ENCODE measurements at places on chromosomes 12 and 14.

DNA sequence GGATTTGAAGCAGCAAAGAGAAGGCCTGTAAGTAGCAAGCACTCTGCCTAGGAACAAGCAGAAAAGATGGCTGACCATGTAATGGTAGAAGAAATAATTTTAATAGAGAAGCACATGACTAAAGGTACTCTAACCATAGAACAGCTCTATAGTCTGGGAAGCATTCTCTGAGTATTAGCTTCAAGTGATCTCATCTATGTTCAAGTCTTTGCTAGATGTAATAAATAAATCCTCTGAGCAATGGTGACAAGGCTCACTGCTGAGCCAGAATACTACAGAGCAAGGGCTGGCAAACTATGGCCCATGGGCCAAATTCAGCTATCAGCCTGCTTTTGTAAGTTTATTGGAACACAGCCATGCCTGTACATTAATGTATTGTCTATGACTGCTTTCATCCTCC is 84.8 kb downstream of the PEBP1 start:
- DNase-seq: no peak

DNA sequence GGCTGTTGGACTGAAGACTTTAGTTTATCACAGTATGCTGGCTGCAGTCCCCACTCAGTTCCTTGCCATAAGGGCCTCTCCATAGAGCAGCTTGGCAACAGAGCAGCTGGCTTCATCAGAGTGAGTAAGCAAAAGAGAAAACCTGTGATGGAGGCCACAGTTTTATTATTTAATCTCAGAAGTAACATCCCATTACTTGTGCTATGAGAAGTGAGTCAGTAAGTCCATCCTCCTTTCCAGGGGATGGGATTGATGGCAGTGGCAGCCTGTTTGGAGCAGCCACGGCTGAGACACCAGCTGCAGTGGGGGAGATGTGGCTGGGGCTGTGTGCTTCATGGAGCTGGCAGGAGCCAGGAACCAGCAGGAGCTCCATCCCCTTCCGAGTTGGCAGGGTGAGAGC is 138.5 kb upstream of the SRRM4 start:
- no peak for DNase-seq

- DNase-seq: no peak
These were observed 1.2 kb downstream of the KLHDC2 start for GRCh38 chr14:49769171-49769570.

DNA sequence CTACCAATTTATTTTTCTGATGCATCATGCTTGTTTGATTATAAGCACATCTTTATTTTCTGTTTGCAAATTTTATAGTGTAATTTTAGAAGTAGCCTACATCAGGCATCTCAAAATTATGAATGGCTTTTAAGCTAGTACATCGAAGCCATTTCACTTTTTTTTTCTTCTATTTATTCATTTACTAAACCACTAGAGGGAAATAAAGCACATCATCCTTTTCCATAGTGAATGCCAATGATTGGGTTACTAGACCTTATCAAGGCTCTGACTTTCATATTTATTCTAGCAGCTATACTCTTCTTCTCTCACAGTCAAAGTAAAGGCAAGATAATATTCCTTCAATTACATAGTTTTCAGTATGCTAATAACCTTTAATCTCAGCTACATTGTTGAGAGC is 736.4 kb upstream of the LRFN5 start:
- no peak for DNase-seq

GRCh38 chr14:101708853-101709532 is 52.5 kb upstream of the PPP2R5C start:
- DNase-seq: no peak

- DNase-seq: no peak
These were observed 149.0 kb upstream of the NAV3 start for GRCh38 chr12:77681726-77682125.

- no peak for DNase-seq
These were observed at the start of gene ESR2 for GRCh38 chr14:64293976-64294671. Gene ESR2 (minus strand): TSS chr14:64294371. CDS start chr14:64282985, 11,386 bp downstream.

GRCh38 chr14:60710494-60710893 is 13.7 kb downstream of the SIX4 start:
- DNase-seq: no peak

DNA sequence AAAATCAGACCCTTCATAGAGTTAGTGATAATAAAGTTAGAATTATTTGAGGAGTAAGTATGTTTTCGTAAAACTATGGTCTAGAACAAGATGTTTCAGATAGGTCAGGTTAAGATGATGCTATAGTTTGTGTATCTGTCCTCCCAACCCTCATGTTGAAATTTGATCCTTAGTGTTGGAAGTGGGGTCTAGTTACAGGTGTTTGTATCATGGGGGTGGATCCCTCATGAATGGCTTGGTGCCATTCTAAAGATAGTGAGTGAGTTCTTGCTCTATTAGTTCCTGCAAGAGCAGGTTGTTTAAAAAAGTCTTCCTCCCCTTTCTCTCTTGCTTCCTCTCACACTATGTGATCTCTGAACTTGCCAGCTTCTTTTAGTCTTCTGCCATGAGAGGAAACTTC is 707.3 kb upstream of the FOXG1 start:
- no peak for DNase-seq

GRCh38 chr14:91059576-91060350 is 678 bp downstream of the RPS6KA5 start:
- DNase-seq: no peak

GRCh38 chr12:122356192-122356635 is 66.3 kb downstream of the CLIP1 start:
- DNase-seq: no peak

- no peak for DNase-seq
These were observed 167.1 kb upstream of the NOS1 start for GRCh38 chr12:117528538-117528937.

- DNase-seq: no peak
These were observed 54.0 kb upstream of the PDE3A start for GRCh38 chr12:20314328-20314727.

GRCh38 chr12:537772-538171 is 78.0 kb downstream of the B4GALNT3 start:
- DNase-seq: no peak

DNA sequence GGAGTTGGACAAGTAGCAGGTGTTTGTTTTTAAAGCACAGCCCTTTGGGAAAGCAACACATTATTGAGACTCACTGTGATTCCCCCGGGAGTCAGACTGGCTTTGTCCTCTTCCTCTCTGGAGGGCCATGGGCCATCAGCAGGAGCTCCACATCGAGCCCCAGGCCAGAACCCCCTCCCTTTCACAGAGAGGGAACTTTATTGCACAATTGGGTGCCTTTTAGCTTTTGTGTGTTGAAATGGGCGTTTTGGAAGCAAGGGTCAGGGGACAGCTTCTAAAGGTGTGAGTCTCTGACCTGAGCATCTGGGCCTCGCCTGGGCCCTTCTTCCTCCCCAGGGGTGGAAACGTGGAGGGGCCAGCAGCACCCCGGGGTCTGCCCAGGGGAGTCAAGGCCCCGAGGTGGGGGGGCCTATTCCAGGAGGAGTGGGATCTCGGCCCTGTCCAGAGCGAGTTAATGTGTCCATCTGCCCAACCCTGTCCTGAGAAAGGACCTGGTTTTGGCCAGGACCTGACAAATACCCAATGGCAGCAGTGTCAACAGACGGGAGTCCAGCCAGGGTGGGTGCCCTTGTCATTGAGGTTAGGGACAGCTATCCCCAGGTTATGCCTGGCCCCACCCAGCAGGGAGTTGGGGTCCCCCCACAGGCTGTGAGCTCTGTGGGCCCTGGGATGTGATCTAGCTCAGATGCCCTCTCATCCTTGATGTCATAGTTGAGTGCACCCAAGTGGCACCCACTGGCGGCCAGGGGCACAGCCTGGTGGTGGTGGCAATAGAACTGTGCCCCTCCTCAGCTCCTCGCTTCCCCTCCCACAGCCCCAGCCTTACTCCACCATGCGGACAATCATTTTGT is 37.1 kb downstream of the SLC8B1 start:
- no peak for DNase-seq

- no peak for DNase-seq
These were observed 751.6 kb downstream of the NOVA1 start for GRCh38 chr14:25846246-25846645.

GRCh38 chr12:106780010-106780631 is 5.6 kb downstream of the RIC8B start:
- no peak for DNase-seq

GRCh38 chr14:42174357-42174756 is 567.7 kb downstream of the LRFN5 start:
- DNase-seq: no peak

DNA sequence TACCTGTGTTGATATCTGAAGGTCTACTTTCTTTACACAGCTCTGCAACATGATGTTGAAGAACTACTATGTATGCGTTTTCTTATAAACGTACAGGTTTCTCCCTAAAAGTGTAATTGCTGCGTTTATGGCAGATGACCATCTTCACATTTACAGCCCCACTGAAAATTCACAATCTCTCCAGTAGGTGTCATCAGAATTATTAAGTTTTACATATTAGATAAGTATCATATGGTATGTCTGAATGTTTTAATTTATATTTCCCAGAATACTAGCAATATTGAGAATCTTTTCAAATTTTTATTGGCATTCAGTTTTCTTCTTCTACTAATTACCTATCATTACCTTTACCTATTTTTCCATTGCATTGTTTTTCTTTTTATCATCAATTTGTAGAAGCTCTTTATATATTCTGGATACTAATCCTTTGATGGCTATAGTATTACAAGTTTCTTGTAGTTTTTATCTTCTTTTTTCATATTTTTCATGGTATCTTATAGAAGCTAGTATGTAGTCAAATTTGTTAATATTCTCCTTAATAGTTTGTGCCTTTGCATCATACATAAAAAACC is 123.5 kb downstream of the CAPZA3 start:
- DNase-seq: no peak

DNA sequence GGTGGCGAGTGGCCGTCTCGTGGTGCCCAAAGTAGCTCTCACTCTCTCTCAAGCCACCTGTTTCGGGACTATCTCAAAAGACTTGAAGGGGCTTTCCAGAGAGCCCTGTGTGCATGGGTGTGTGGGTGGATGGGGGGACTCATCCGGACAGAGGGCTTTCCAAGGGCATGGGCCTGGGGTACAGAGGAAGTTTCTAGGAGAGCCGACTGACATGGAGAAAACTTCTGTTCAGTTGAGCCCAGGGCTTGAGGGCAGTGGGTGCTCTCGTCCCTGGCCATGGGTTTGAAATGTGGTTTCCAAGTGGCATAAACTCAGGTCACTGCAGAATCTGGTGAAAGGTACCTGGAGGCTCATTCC is 47.4 kb upstream of the MEG3 start:
- no peak for DNase-seq

DNA sequence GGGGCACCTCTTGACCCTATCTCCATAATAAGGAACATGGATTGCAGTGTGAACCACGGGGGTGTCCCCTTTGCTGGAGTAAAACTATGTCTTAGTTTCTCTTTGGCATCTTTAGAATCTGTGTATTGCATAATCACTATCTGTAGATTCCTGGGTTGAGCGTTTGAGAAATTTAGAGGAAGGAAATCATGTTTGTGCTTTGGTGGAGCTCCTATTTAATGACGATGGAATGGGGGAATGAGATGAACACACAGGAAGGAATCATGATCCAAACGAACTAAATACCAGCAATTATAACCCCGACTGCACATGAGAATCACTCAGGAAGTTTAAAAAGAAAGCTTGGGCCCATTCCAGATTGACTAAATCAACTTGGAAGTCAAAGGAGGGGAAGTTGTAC is 1.3 kb upstream of the MYG1 start:
- DNase-seq: no peak

DNA sequence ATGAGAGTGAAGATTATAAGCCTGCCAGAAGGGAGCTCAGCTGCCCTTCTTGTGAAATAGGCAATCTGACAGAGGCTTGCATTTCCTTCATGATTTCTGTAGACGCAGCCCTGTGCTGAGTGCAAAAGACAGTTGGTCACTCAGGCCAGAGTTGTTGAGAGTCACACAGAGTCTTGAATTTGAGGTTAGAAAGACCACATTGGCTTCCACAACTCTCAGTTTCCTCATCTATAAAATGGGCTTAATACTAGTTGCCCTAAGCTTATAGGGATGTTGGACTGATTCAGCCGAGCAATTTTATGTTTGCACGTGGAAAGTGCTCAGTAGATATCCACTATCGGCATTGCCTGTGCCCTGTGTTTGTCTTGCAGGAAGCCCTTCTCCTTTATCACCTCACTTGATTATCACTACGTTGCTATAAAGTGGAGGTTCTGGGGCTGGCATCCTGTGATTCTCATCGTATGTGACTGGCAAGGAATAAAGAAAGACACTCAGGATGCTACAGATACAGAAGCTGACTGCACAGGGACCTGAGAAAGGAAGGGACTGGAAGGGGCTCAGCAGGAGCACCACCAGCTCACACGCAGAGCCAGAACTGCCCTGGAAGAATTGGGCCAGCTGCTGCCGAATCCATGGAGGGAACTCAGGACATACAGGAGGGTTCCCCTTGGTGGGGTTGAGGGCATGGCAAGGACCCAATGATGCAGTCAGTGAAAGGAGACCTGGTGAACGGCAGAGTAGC is 19.8 kb upstream of the SERPINA4 start:
- DNase-seq: no peak

DNA sequence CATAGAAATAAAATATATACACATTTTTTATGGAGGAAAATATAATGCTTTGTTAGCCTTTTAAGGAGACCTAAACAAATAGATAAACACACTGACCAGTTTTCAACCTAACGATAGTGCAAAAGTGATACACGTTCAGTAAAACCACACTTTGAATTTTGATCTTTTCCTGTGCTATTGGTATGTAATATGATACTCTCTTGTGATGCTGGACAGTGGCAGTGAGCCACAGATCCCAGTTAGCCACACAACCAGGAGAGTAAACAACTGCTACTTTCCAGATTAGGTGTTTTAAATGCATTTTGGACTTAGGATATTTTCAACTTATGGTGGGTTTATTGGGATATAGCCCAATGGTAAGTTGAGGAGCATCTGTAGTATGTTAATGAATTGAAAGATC is 243.1 kb downstream of the ERC1 start:
- no peak for DNase-seq

DNA sequence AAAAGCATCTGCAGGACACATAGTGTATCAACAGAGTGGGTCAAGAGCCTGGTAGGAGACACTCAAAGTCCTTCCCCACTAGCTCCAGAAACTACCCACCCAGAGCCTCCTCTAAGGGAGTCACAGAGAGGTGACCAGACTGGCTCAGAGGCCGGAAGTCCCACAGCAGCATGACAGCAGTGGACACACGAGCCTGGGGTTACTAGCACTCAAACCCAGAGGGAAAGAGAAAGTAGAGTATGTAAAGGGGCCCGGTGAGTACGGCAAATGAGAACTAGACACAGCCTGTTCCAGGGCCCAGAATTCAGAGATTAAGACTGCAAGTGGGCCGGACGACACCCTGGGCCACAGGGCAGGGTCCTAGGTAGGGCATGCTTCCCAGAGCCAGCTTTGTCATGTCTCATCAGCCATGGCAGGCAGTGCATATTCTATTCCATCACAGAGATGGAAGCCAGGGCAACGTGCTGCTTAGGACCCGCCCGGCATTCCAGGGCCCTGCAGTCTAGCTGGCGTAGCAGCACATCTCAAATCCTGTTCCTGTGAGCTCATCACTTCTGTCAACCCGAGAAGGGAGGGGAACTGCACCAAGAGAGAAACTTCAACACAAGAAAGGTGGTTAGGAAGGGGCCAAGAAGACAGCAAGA is 4.2 kb downstream of the IFFO1 start:
- no peak for DNase-seq

GRCh38 chr14:88605594-88605993 is 42.8 kb downstream of the ZC3H14 start:
- DNase-seq: no peak

- no peak for DNase-seq
These were observed 1.9 kb upstream of the BCL11B start for GRCh38 chr14:99273766-99274345.
